ENCODE measurements at places on chromosomes 16 and 17.

DNA sequence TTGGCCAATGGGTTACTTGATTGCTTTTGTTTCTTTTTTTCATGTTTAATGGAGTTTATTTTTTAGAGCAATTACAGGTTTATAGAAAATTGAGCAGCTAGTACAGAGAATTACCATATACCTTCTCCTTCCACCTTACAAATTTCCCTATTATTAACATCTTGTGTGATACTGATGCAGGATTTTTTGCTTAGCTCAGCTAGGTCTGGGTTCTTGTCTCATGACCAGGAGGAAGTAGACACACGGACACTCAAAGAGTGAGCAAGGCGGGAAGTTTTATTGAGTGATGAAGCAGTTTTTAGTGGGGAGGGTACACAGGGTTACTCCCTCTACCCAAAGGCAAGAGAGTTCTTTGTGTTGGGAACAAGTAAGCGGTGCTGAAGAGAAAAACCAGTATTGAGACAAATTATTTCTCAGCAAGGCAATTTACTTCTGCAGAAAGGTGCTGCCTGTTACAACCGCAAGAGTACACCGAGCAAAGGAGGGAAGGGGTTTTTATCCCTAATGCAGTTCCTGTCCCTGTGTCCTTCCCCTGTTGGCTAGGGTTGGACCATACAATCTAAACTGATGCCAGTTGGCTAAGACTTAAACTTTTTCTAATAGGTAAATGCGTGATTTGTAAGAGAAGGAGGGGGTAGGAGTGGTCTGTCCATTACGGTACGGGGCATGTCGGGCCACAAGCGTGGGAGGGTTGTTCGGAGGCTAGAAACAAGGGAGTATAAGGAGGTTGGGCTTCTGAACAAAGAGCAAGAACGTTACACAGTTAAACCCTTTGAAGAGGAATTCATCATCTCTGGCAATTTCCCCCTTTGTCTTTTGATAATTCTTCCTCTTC is 26.9 kb downstream of the SEC14L1 start:
- DNase-seq: no peak

DNA sequence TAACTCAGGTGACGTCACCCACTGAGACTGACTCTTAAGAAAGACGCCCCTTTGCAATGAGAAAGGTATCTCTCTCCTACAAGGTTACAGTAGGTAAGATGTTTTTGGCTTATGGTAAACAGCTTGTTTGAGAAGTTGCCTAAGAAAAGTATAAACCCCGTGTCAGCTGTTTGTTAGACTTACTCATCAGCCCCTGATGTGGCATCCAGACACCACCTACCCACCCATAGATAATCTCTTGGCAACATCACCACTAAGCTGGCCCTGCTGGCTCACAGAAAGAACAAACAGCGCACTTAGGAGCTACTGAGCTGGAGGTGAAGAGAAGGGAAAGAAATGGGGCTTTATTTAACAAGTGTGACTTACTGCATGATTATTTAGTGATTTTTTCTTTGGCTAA is 121.0 kb downstream of the PARN start:
- DNase-seq: no peak

DNA sequence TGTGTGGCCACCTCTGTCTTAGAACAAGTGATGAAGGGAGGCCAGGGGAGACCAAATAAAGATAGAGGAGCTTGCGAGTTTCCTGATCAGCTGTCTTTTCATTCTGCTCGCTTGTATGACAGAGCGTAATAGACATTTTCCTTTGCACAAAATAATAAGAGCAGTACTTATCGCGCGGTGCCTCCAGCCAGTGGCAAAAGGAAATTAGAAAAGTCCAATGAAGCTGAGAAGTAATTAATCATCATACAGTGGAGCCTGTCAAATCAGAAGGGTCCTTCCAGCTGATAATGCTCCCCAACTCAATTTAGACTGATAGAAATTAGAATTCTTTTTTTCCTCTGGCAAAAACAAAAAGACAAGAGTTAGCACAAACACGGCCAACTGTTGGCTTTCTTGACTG is 307.0 kb upstream of the IRX5 start:
- no peak for DNase-seq

DNA sequence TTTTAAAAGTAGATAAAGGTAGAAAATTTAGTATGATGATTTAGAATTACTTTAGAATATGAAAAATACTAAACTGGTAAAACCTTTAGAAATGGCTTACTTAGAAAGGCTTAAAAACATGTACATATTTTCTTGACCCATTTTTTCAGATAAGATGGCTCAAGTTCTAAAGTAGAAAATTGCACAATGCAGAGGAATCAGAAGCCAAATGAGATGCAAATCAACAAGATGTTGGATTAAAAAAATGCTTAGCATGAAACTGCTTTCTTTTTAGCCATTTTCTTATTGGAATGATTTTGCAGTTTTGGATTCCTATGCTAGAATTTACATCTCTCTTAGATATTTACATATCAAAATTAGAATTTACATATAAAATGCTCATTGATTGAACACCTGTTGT is 1.5 kb upstream of the KRTAP3-1 start:
- DNase-seq: no peak

GRCh38 chr16:24117680-24118079 is 138.5 kb upstream of the CACNG3 start:
- no peak for DNase-seq

DNA sequence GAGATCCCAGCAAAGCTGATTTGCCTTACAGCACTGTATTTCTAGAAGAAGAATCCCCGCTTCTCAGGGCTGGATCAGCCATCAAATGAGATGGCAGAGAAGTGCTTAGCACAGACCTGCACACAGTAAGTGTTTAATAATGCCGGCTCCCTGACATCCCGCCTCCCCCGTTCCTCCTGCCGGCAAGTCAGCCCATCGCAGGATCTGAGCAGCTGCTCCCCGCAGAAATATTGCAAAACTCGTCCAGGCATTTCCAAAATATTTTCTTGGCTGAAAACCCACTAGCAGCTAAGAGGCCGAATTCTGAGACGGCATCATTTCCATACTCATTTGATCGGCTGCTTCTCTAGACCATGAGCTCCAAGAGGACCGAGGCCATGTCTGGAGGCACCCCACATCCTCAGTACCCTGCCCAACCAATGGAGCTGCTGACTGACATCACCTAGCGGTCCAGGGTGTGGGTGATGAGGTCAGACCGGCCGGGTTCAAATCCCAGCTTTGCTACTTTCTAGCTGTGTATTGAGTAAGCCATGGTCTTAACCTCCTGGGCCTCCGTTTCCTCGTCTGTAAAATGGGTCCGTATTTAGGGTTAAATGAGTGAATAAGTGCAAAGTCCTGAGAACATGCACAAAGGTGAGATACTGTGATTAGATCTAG is 251.5 kb downstream of the KATNIP start:
- no peak for DNase-seq

- DNase-seq: no peak
Observed at GRCh38 chr17:5138616-5139457, 23.0 kb downstream of the USP6 start.

DNA sequence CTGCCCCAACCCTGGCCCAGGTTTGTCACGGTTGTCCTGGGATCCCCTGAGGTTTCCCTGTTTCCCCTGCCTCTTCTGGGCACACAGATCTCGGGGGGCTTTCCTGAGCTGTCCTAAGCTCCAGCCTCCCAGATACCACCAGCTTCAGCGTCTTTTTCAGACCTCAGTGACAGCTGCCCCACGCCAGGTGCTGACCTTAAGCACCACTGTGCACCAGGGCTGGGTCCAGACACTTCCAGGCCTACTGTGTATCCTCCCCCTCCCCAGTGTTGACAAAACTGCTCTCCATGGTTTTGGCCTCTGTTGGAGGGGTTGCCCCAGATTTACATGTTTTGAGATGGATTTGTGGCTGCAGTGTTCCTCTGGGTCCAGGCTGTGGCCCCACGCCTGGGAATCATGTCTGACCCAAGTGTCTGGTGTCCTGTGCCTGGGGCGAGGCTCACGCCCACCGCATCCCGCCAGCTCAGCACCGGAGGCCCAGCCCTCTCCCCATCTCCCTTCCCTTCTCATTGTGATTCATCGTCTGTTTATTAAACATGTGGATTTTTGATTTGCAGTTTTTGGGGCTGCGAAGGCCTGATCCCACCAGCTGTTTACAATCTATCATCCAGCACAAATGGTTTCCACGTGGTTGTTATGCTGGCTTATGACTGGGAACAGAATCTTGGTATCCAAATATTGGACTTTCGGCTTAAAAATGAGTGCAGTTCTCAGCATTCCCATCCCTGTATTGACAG is 82.1 kb downstream of the METRNL start:
- no peak for DNase-seq

- no peak for DNase-seq
Observed at GRCh38 chr17:4104506-4104905, 38.3 kb downstream of the ZZEF1 start.

DNA sequence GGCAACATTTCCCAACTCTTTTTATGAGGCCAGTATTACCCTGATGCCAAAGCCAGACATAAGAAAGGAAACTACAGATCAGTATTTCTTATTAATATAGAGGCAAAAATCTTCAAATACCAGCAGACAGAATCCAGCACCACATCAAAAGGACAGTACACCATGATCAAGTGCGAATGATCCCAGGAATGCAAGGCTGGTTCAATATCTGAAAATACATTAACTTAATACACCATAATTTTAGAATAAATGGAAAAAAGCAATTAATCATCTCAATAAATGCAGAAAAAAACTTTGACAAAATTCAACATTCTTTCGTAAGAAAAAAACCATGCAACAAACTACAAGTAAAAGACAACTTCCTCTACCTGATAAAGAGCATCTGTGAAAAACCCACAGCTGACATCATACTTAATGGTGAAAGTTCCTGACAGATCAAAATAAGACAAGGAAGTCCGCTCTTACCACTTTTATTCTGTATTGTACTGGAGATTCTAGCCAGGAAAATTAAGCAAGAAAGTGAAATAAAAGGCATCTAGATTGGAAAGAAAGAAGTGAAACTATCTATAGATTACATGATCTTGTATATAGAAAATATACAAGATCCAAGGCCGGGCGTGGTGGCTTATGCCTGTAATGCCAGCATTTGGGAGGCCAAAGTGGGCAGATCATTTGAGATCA is 26.4 kb upstream of the MAPK3 start:
- no peak for DNase-seq

DNA sequence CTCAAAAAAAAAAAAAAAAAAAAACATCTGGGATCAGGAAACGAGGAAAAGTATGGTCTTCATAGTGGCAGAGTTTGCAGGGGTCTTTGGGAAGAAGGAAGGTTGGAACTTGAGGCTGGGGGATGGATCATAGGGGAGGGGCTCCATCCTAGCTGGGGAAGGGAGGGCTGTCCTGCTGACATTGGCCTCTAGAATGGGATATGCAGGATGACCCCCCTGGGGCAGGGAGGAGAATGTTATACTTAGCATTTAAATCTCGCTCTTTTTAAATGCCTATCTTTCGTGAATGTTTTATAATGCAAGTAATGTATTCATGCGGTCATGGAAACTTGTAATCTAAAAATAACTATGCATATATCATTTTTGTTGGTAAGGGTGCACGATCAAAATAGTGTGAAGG is 33.2 kb downstream of the TMEM235 start:
- DNase-seq: no peak

GRCh38 chr16:4673387-4674046 is 19.8 kb upstream of the NUDT16L1 start:
- no peak for DNase-seq

DNA sequence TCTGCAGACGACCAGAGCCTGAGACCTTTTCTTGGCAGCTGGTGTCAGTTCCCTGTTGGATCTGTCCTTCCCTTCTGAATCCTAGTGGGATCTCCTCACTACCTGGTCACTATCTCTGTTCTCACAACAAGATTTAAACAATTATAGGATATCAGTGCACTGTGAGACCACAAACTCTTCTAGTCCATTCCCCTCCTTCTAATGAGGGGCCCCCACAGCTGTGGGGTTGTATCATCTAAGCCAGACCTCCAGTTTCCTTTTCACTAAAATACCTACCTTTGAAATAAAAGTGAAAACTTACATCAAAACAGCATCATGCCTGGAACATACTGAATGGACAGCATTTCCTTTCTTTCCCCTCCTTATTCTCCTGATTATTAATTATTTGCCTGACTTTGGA is 233.2 kb downstream of the PRKCA start:
- no peak for DNase-seq

- no peak for DNase-seq
Observed at GRCh38 chr16:5928476-5929065, 831.0 kb upstream of the EEF2KMT start.

DNA sequence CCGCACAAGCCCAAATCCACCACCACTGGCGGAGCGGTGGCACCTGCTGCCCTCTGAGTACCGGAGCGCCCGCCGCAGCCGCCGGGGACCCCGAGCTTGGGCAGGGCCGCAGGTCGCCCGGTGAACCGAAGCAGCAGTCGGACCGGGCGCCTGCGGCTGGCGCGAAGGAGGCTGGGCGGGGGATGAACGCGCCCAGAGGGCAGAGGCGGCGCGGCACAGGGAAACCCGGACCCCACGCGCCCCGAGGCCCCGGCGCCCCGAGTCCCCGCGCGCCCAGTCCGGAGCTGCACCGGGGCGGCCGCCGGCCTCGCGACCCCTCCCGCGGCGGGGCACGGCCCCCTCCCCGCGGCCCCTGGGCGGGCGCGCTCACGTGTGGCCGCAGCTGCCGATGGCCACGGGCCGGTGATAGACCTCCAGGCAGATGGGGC is 393 bp downstream of the RNF166 start:
- no peak for DNase-seq

GRCh38 chr16:72240466-72240865 is 68.5 kb upstream of the PMFBP1 start:
- DNase-seq: no peak

DNA sequence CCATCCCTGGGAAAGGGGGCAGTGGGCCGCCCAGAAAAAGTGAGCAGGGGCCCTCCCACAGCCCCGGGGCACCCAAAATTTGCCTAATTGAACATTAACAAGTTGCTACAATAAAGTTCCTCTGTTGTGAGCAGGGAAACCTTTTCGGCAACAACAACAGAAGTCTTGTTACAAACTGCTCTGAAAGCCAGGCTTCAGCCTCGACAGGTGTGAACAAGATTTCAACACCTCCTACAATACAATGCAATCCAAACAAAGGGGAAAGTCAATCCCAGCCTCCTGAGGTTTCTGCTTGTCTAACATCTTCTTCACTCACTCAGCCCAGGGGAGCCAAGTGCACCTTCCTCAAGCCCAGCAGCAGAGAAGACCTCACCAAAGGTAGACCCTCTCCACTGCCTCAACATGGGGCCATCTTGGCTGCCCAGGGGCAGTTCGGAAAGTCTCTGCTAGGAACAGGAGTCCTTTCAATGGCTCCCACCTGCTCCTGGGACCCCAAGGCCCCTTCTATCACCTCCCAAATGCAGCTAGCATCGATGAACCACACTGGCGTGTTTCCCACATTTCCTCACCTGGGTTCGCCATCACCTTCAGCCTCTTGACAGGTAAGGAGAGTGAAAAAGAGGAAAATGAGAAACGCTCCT is 19.1 kb downstream of the ZFHX3 start:
- no peak for DNase-seq

DNA sequence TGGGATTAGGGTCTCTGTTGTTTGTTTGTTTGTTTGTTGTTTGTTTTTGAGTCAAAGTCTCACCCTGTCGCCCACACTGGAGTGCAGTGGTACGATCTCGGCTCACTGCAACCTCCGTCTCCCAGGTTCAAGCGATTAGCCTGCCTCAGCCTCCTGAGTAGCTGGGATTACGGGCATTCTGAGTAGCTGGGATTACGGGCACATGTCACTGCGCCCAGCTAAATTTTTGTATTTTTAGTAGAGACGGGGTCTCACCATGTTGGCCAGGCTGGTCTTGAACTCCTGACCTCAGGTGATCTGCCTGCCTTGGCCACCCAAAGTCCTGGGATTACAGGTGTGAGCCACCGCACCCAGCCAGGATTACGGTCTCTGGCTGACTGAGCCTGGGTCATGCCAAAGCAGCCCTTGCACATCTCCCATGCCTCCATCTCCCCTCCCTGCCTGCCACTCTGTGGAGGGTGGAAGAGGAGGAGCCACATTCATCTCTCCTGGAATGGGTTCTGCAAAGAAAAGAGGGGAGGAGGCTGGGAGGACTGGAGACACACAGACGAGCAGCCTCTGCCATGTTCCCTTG is 59.2 kb downstream of the BEAN1 start:
- DNase-seq: no peak
